ENCODE measurements at places on chromosomes 2 and 18.

- DNase-seq = no peak
These were observed 1.3 kb downstream of the SP9 start for GRCh38 chr2:174335988-174336500.

- DNase-seq = no peak
These were observed 38.8 kb downstream of the DYSF start for GRCh38 chr2:71492112-71492511.

DNA sequence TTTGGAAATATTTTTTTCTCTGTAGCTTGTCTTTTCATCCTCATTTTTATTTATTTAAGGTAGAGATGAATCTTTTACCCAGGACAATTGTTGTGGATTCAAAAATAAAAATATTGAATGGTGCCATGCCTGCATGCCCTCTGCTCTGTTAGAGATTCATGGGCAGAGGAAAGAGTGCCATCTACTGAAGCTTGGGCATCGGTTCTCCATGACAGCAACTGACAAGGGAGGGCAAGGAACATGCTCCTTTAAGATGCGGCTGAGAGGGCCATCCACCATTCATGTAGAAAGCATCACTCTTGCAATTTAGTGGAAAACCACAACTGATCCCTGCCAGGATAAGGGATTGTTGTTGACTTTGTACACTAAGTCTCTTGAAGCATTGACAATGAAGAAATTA lies 79.9 kb downstream of the PARD3B start:
- DNase-seq = no peak

DNA sequence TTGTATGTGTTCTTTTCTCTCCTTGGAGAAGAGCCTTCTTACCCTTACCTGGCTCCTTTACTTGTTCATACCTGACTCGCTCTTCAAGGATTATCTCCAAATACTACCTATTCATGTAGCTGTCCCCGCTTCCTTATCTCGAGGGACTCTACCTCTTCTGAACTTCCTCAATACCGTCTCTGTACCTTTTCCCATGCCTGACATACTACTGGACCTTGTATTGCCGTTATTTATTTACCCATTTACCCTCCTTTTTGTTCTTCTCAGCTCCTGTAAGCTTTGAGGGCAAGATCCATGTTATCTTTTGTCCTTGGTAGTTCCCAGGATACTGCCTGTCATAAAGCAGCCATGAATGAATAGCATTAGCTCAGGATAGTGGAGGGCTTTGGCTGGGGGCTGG lies 32.5 kb downstream of the KCNS3 start:
- DNase-seq = no peak

- DNase-seq = no peak
These were observed 152.2 kb downstream of the TWIST2 start for GRCh38 chr2:239000089-239000488.

GRCh38 chr18:77210249-77210648 lies 39.4 kb upstream of the GALR1 start:
- DNase-seq = no peak

DNA sequence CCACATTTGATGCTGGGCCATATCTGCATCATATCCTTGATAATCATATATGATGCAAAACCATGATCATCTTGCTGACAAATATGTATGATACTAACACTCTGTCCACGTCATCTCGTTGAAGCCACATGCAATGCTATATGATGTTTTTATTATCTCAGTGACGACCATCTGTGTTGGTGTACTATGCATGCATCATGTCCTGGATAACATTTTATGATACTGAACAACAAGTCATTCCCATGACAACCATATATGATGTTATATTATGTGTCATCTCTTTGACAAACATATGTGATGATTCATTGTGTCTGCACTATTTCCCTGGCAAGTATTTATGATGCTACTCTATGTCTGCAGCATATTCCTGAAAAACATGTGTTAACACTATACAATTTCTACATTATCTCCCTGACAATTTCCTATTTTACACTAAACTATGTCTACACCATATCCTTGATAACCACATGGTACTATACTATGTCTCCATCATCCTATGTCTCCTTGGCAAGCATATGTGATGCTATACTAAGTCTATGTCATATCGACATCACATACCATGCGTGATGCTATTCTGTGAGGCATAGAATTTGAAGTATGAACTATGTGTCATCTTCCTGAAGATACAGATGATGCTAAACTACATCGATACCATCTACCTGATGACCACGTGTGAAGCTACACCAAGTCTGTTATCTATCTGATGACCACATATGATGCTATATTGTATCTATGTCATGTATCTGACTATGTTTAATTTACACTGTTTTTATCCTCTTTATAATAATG lies 37.0 kb downstream of the DAW1 start:
- DNase-seq = no peak

DNA sequence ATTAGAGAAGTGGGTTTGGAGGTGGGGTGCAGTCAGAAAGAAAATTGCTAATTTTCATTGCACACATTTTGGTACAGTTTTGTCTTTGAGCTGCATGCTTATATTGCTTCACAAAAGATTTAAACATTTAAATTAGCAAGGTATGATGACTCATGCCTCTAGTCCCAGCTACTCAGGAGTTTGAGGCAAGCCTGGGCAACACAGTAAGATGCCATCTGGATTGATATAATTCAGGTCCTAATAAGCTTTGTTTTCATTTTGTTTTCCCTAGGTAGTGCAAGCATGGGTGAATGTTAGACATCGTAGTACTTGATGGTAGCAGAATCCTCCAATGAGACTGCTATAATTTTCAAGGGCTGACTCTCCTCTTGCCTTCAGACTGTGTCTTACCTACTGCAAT lies 396.7 kb upstream of the RGPD4 start:
- no peak for DNase-seq

GRCh38 chr2:197311421-197312033 lies 947 bp upstream of the ANKRD44 start:
- no peak for DNase-seq

DNA sequence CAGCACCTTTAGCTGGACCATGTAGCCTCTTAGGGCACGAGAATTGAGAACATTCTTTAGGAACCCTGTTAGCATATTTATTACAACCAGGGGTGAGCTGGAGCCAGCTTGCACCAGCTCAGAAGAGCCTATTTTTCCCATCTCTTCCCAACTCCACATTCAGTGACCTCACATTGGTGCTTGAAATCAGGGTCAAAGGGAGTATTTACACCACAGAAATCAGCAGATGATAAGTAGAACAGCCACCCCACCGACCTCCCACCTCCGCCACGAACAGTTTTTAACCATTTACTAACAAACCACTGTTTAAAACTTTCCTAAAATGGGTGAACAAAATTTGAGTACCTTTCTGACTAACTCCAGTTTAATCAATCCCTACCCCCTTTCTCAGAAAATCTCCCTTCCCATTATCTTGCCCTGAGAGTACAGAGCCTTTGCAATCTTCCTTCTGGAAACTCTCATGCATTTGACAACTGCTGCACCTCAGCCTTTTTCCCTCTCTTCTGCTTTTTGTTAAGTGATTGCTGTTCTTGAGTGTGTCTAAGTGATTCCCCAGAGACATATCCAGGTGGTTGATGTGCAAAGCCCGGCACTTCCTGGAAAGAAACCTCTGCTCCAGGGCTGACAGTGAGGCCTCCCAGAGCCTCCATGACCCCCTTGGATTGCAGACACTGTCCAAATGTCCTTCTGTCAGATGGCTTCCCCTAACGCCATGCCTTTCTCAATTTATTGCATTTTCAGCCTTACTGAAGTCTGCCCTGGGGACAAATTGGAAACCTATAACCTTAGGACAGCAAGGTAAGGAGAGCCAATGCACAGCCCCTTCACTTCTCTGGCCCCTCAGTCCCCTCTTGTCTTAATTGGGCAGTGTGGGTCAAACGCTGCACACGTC lies 389.5 kb upstream of the TNP1 start:
- DNase-seq = no peak

GRCh38 chr18:10681581-10682367 lies 155.9 kb downstream of the NAPG start:
- no peak for DNase-seq

- DNase-seq = no peak
These were observed 52.7 kb downstream of the NAB1 start for GRCh38 chr2:190701586-190701985.

- no peak for DNase-seq
These were observed 26.6 kb upstream of the LANCL1 start for GRCh38 chr2:210503001-210503623.

DNA sequence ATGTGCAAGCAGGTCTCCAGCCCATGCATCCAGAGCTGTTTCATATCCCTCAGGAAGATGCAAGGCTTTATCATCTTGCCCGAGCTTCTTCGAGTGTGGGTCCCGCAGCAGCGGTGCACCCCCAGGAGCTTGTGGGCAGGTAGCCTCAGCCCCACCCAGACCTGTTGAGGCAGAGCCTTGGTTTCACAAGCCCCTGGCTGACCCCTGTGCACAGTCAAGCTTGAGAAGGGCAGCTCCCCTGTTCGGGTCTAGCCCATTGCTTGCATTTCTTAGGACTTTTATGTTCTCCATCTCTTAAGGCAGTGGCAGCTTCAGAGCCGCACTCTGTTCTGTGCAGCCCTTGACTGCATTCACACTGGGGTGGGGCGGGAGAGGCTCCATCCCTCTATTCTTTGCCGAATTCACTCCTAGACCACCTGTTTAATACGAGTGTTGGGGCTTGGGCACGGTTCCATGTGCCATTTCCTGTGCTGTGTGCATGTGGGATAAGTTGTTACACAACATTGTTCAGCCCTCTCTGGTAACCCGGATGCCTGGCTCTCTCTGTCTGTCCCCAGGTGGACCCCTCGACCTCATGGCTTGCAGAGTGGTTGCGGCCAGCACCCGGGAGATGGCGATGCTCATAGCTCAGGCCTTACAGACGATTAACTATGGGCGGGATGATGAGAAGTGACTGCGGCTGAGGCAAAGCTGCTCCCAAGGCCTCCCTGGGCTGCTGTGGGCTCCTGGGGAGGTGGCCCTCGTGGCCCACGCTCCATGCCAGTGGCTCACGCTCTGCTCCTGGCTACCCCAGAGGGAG lies 48.7 kb downstream of the IMPA2 start:
- DNase-seq = no peak

DNA sequence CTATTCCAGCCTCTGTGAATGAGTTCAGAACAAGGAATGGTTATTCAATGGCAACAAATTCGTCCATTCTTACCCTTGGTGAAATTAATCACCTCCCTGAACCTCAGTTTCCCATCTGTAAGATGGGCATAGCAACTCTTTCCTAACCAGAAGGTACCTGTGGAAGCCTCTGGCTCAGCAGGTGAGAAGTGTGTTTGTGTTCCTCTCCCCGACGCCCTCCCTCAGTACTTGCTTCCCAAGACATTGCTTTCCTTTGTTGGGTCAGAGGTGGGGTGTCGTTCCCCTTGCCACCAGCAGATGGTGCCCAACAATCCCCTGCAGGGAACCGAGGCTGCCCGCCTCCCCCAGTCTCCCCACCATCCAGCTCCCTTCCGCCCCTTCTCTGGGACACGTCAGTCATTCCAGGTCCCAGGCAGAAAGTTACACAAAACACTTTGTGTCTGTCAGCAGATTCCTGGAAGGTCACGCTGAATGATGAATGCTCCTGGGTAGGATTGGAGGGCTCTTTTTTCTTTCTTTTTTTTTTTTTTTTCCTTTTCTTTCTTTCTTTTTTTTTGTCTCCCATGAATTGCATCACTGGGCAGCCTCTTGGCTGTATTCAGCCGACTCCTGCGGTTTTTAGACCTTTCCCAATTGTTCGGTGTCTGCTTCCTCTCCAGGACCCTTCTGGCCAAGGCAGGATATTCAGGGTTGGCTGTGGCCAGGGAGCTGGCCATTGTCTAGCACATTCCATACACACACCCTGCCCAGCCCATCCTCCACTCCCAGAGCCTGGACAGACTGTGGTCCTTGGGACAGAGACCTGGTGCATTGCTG lies 117.3 kb downstream of the LPIN1 start:
- no peak for DNase-seq

All from cortex of kidney (tissue), 1 donor.